ENCODE measurements at places on chromosomes 16 and 17.

GRCh38 chr16:72978212-72978611 is 69.7 kb downstream of the ZFHX3 start:
- DNase-seq: no peak

- DNase-seq: no peak
These were observed 33.3 kb downstream of the CD300LF start for GRCh38 chr17:74679374-74679773.

- no peak for DNase-seq
These were observed 873 bp downstream of the USP10 start for GRCh38 chr16:84700446-84701300.

DNA sequence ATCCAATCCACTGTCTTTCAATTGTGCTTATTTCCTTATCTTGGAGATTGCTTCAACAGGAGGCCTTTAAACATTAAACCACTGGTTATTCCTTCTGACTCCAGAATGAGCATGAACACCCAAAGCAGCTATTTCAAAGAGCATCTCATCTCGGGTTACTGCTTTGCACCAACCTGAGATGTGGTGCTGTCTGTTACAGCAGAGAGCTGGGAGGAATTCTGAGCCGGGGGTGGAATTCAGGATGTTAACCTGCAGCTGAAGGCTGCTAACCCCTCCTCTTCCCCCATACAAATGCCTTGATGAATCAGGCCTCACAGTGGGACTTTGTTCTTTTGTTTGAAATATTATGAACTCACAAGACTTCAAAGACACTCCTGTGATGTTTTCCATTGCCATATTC is 113.1 kb downstream of the SHISA9 start:
- DNase-seq: no peak

GRCh38 chr17:7644775-7645174 is 6.0 kb upstream of the ATP1B2 start:
- DNase-seq: no peak

GRCh38 chr16:81795193-81795592 is 16.1 kb downstream of the PLCG2 start:
- DNase-seq: no peak

Data from anterior cingulate cortex (tissue), 58 donors.